ENCODE measurements at places on chromosomes 12 and 14. TPM values are rescaled to one million over a fixed set of nuclear protein-coding genes. Genes with fewer than 3 reads are reported as not detected.

DNA sequence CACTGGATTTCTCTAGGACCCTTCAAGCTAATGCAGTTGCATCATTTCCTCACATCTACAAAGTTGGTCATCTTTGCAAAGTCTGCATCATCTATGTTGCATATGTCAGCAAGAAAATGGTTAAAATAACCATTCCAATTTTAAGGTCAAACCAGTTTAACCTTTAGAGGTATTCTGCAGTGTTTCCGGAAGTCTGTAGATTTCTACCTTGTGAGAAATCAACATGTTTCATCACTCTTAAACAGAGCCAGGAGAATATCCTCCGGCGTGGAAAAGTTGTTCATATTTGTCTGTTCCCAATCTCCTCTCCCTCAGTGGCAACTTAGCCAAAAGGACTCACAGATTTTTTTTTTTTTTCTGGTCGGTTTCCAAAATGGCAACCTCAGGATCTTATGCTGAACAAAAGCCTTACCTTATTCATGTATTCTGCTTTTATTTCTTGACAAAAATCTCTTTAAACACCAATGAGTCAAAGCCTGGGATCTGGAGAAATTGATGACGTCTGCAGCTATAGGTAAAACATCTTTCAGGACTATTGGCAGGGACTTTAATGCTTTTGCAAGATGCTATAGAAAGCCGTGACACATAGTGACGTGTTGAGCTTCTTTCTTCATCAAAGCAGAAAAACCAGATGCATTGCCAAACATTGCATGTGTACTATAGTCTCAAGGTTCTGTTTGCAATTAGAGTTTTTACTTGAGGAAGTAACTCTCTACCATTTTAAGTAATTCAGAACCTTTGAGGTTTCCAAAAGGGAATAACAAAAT is 16.0 kb upstream of the CDK17 start:
- no peaks in the 10 kb centered on the region for H3K36me3 ChIP-seq
- no peak overlapping the region for H3K27ac ChIP-seq
- H3K4me3 ChIP-seq, result no peak overlapping the region
- no peak for DNase-seq

DNA sequence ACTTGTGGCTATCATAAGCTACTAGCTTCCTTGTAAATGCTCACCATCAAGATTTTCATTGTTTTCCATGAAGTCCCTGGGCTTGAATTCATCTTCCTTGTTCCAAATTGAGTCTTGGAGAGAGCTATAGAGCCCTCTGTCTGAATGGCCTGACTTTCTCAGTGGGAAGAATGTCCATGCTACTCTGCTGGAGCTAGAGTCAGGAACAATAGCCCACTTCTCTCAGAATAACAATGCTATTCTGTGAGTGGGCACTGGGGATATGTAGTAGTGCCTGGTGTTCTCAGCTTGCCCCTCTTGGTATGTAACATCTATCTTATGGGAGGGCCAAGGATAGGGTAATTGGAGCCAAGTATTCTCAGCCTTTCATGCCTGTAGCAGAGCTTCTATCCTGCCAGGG is 127.6 kb upstream of the TRHDE start:
- H3K36me3 ChIP-seq, result no peaks in the 10 kb centered on the region
- H3K4me3 ChIP-seq, result no peak overlapping the region
- DNase-seq, result no peak
- no peaks in the 10 kb centered on the region for H3K4me1 ChIP-seq
- H3K27me3 ChIP-seq, result no peaks in the 10 kb centered on the region

STXBP6 gene
- 2.8 TPM for total RNA-seq

- no peak for DNase-seq
- H3K27me3 ChIP-seq, result peaks cover 2% of the 10 kb centered on the region
- no peak overlapping the region for H3K27ac ChIP-seq
- H3K4me1 ChIP-seq, result no peaks in the 10 kb centered on the region
- no peaks in the 10 kb centered on the region for H3K36me3 ChIP-seq
Observed at GRCh38 chr14:58941629-58942028, 246.8 kb upstream of the DAAM1 start.

DNA sequence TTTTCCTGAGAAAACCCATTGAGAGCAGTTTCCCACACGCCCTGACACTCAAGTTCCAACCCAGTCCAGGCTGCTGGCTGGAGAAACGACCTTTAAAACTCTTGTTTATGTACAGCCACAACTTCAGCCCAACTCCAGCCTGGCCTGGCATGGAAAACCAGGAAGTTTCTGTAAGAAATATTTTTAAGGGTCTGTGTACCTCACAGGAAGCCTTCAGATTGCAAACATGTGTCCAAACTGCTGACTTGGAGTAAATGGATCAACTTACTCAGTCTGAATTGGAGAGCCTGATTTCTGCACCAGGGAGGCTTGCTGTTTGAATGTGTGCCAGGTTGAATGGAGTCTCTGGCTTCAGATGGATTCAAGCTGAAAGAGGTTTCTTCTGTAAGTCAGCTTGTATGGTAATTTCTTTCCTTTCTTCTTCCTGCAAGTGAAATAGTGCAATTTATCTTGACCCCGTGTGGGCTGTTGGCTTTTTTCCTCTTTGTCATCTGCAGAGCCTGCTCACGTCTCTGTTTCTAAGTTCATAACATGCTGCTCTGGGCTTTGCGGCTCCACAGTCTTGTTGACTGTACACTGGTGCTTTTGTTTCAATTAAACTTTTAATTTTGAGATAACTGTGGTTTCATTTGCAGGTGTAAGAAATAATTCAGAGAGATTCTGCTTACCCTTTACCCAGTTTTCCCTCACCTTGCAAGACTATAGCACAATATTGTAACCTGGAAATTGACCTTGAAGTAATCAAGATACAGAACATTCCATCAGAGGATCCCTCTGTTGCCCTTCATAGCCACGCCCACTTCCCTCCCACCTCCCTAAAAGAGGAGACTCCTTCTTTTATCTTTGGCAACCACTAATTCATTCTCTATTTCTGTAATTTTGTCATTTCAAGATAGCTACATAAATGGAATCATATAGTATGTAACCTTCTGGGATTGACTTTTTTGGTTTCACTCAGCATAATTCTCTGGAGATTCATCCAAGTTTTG is 109.7 kb upstream of the PRMT8 start:
- H3K27me3 ChIP-seq, result no peaks in the 10 kb centered on the region
- no peak overlapping the region for H3K27ac ChIP-seq
- H3K4me1 ChIP-seq, result no peaks in the 10 kb centered on the region
- no peak for DNase-seq
- H3K4me3 ChIP-seq, result no peak overlapping the region

DNA sequence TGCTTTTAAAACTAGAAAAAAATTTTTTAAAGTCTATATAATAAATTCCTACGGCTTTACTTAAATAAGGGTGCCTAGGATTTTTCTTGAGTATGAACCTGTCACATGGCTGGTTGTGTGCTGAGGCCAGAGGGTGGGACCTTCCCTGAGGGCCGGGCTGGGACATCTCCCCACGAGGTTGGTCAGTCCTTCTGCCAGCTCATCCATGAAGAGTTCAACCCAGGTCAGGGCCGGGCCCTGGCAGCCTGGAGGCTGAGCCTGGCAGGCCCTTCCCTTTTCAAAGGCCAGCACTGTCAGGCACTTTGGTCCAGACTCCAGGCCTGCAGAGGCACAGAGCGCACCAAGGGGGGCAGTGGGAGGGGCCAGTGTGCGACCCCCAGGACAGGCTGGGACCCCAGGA is 31.7 kb downstream of the TNFAIP2 start:
- peak; percentile 88 for DNase-seq
- H3K4me1 ChIP-seq, result no peaks in the 10 kb centered on the region
- H3K27ac ChIP-seq, result no peak overlapping the region
- no peak overlapping the region for H3K4me3 ChIP-seq
- no peaks in the 10 kb centered on the region for H3K36me3 ChIP-seq
- no peaks in the 10 kb centered on the region for H3K27me3 ChIP-seq

GRCh38 chr12:93583627-93584392 is 11.3 kb downstream of the SOCS2 start:
- no peak overlapping the region for H3K27ac ChIP-seq
- H3K4me1 ChIP-seq, result no peaks in the 10 kb centered on the region
- no peaks in the 10 kb centered on the region for H3K27me3 ChIP-seq
- DNase-seq, result no peak

TSPAN8 gene
- 1.4 TPM for total RNA-seq

SLCO1B1 gene
- total RNA-seq, result not detected

DNA sequence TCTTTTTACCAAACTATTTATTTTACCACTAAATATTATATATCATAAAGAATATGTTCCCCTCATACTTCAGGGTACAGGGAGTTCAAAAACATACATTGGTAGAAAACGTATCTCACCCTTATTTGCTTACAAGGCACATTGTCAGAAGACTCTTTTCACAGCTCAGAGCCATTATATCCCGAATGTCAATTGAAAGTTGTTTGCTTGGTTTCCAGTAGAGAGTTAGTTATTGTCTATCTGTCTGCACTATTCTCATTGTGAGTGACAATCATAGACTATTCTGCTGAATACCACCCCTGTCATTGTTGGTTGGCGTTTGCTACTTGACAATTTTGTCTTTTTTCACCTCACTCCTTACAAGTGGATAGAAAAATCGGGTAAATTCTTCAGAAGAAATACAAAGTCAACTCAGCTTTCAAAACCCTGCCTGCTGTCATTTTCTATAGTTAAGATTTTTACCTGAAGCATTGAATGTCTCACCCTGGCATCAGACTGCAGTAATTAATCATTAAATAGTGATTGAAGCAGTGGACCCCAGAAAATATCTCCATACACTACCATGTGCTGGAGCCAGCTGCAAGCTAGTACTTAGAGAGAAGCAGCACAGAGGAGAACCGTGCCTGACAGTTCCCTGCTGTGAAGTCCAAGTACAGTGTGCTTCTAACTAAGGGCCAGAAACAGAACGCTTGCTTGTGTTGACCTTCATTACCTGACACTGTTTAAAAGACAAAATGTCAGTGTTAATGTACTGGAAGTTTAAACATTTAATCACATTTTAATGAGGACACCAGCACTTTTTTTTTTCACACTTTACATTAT is 510.6 kb downstream of the RERGL start:
- no peaks in the 10 kb centered on the region for H3K4me1 ChIP-seq
- H3K4me3 ChIP-seq, result no peak overlapping the region
- H3K36me3 ChIP-seq, result no peaks in the 10 kb centered on the region
- no peak overlapping the region for H3K27ac ChIP-seq

PWP1 gene
- 27.6 TPM for total RNA-seq

ERBB3 gene
- total RNA-seq, result 3.2 TPM

GYS2 gene
- not detected for total RNA-seq

GRCh38 chr14:92638904-92639303 is 109.5 kb downstream of the LGMN start:
- no peak overlapping the region for H3K4me3 ChIP-seq
- H3K4me1 ChIP-seq, result no peaks in the 10 kb centered on the region
- H3K27me3 ChIP-seq, result no peaks in the 10 kb centered on the region
- H3K36me3 ChIP-seq, result no peaks in the 10 kb centered on the region
- no peak for DNase-seq
- no peak overlapping the region for H3K27ac ChIP-seq

GRCh38 chr12:87274594-87275245 is 754.5 kb downstream of the C12orf50 start:
- no peaks in the 10 kb centered on the region for H3K4me1 ChIP-seq
- no peaks in the 10 kb centered on the region for H3K36me3 ChIP-seq
- no peak overlapping the region for H3K4me3 ChIP-seq
- H3K27ac ChIP-seq, result no peak overlapping the region

FOXN4 gene
- total RNA-seq, result not detected

SDR9C7 gene
- 0.48 TPM for total RNA-seq

PIK3C2G gene
- total RNA-seq, result not detected

- H3K27ac ChIP-seq, result no peak overlapping the region
- no peak for DNase-seq
- no peaks in the 10 kb centered on the region for H3K4me1 ChIP-seq
- no peaks in the 10 kb centered on the region for H3K36me3 ChIP-seq
- no peak overlapping the region for H3K4me3 ChIP-seq
Observed at GRCh38 chr14:98840091-98840490, 431.9 kb downstream of the BCL11B start.

DNA sequence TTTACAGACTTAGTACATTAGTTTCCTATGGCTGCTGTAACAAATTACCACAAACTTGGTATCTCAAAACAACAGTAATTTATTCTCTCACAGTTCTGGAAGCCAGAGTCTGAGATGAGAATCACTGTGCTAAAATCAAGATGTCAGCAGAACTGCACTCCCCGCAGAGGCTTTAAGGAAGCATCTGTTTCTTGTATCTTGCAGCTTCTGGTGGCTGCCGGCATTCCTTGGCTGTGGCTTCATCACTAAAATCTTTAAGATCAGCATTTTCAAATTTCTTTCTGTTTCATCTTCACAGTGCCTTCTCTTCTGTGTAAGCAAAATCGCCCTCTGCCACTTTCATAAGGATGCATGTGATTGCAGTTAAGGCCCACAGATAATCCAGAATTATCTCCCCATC is 9.4 kb downstream of the STON2 start:
- no peak for DNase-seq
- no peak overlapping the region for H3K27ac ChIP-seq
- peaks cover 1% of the 10 kb centered on the region for H3K27me3 ChIP-seq
- H3K4me1 ChIP-seq, result no peaks in the 10 kb centered on the region
- H3K36me3 ChIP-seq, result no peaks in the 10 kb centered on the region
- H3K4me3 ChIP-seq, result no peak overlapping the region

DNA sequence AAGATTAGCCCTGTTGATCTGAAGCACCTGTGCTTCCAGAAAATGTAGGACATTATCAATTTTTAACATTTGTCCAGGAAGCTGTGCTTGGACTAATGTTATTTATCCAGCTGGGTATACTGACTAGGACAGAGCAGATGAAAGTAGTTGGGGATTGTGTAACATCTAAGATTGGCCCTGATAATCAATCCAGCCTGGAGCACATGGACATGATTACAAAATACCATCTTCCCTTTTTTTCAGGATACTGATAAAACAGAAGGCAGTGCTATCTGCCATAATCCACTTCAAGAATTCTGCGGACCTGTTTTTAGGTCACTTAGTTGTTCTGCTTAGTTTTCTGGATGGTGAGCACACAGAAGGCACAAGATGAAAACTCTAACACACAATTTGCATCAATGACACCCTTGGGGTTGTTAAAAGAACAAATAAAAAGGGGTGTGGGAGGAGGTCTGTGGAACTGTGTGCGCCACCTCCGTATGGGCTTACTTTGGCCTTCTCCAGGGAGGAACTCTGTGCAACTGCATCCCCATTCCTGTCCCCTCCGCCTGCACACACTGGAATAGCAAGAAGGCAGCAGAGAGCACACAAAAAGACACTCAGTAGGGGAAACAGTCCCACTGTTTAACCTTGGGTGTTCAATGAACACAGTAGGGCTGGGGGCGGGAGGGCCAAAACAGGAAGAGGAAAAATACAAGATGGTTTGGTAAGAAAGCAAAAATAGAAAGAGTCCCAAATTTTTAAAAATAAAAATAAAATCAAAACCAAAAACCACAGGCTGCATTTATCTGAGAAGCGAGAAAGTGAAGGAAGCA is 31.1 kb upstream of the DUSP6 start:
- H3K4me3 ChIP-seq, result no peak overlapping the region
- no peaks in the 10 kb centered on the region for H3K27me3 ChIP-seq
- peak overlapping the region; percentile 64 for H3K27ac ChIP-seq
- H3K4me1 ChIP-seq, result peaks cover 3% of the 10 kb centered on the region
- no peak for DNase-seq
- no peaks in the 10 kb centered on the region for H3K36me3 ChIP-seq

KRT3 gene
- not detected for total RNA-seq
